ENCODE measurements at places on chromosomes 5 and 9.

DNA sequence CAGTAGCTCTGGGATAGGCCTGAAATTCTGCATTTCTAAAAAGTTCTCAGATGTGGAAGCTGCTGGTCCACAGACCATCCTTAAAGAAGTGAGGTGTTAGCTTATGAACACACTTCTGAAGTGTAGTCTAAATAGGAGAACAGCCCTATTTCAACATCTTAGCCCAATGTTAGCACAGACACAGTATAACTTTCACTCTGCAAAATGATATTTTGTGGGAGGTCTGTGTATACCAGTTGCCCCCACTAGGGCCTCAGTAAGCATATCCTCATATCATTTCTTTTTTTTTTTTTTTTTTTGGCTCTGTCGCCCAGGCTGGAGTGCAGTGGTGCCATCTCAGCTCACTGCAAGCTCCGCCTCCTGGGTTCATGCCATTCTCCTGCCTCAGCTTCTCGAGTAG lies 7.5 kb upstream of the HABP4 start:
- no peak overlapping the region for H3K4me3 ChIP-seq
- no peak for DNase-seq
- no peak overlapping the region for H3K27ac ChIP-seq

DNA sequence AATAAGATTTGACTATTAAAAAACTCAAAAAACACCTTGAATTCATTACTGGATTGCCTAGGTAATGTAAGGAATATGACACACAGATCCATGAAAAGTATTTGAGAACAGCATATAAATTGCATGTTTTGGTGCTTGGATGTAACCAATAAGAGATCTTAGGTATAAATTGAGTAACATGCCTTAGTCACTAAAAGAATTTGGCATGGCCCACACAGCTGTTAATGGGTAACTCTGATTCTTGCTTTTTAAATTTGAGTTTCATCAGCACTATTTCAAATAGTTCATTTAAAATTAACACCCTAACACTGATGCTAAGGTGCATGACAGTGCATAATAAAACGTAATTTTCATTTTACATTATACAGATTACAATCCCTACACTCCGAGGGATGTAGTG lies 779.3 kb upstream of the WWC1 start:
- H3K27ac ChIP-seq = no peak overlapping the region
- DNase-seq = no peak
- H3K36me3 ChIP-seq = no peaks in the 10 kb centered on the region
- H3K27me3 ChIP-seq = no peaks in the 10 kb centered on the region

- no peaks in the 10 kb centered on the region for H3K36me3 ChIP-seq
- DNase-seq = no peak
- H3K27me3 ChIP-seq = no peaks in the 10 kb centered on the region
- H3K4me3 ChIP-seq = no peak overlapping the region
- H3K27ac ChIP-seq = no peak overlapping the region
- H3K4me1 ChIP-seq = no peaks in the 10 kb centered on the region
These were observed 126.7 kb downstream of the SLC25A46 start for GRCh38 chr5:110865400-110866094.

GRCh38 chr5:110460837-110461236 lies 265.6 kb downstream of the TMEM232 start:
- H3K36me3 ChIP-seq = no peaks in the 10 kb centered on the region
- no peaks in the 10 kb centered on the region for H3K4me1 ChIP-seq
- no peak overlapping the region for H3K27ac ChIP-seq
- no peak overlapping the region for H3K4me3 ChIP-seq

DNA sequence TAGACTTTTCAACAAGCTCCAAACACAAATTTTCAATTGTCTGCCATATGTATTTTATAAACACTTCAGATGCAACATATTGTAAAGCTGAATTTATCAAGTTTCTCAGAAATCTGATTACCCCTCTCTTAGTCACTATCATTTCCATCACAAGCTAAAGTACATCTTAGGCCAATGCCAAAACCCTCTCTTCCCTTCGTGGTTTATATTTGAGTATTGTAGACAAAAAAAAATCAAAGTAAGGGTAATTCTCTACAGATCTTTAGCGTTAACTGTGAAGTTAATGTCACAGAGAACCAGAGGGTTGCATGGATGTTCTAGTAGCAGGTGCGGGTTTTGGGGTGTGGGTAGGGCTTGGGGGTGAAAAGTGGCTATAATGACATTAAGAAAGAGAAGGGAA lies 387.7 kb upstream of the PTGER4 start:
- DNase-seq = no peak
- no peak overlapping the region for H3K27ac ChIP-seq
- H3K36me3 ChIP-seq = no peaks in the 10 kb centered on the region
- H3K4me1 ChIP-seq = no peaks in the 10 kb centered on the region

- no peak for DNase-seq
- H3K27me3 ChIP-seq = no peaks in the 10 kb centered on the region
These were observed 3.0 kb downstream of the FAM78A start for GRCh38 chr9:131273146-131273855.

DNA sequence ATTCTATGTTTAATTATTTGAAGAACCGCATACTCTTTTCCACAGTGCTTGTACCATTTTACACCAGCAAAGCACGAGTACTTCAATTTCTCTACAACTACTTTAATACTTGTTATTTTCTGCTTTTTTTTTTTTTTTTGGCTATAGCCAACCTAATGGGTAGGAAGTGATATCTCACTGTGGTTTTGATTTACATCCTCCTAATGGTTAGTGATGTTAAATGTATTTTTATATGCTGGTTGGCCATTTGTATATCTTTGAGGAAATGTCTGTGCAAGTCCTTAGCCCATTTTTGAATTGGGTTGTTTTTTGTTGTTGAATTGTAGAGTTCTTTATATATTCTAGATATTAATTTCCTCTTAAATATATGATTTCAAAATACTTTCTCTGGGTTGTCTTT lies 22.6 kb downstream of the OGN start:
- H3K27ac ChIP-seq = no peak overlapping the region
- no peak for DNase-seq
- no peaks in the 10 kb centered on the region for H3K27me3 ChIP-seq
- no peaks in the 10 kb centered on the region for H3K4me1 ChIP-seq

DNA sequence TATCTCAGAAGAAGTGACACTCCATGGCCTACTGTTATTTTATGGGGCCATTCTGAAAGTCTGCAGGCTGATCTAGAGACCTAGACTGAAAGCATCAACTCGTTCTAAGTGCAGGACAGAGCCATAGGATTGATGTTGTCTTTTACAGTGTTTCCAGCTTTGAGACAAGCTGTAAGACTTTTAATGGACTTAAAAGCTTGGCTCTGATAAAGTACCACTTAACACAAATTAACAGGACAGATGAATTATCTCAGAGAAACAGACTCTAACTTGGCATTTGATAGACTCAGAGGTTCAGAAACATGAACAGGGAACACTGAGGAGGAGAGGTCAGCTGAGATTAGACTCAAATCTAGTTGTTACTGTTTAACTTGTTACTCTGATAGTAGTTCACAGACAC lies 203.2 kb downstream of the TLR4 start:
- H3K4me3 ChIP-seq = no peak overlapping the region
- no peaks in the 10 kb centered on the region for H3K4me1 ChIP-seq
- no peaks in the 10 kb centered on the region for H3K27me3 ChIP-seq
- no peak for DNase-seq
- no peaks in the 10 kb centered on the region for H3K36me3 ChIP-seq

DNA sequence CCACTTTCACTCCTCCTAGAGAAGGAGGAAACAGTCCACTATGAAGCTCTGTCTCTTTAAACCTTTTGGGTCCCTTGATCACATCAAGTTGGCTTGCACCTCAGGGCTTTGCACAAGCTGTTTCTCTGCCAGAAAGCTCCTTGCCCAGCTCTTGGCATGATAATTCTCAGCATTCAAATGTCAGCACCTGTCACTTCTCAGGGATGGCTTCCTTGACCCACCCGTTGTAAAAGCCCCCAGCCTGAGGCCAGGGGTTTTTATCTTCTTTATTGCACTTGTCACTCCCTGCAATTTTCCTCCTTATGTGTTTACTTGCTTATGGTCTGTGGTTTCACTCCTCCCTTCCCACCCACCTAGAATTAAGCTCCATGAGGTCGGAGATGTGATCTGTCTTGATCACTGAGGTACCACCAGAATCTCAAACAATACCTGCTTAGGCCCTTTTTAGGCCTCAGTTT lies 200.7 kb upstream of the TBC1D2 start:
- H3K36me3 ChIP-seq = no peaks in the 10 kb centered on the region
- no peak for DNase-seq
- H3K4me3 ChIP-seq = no peak overlapping the region
- no peaks in the 10 kb centered on the region for H3K27me3 ChIP-seq
- H3K27ac ChIP-seq = no peak overlapping the region

DNA sequence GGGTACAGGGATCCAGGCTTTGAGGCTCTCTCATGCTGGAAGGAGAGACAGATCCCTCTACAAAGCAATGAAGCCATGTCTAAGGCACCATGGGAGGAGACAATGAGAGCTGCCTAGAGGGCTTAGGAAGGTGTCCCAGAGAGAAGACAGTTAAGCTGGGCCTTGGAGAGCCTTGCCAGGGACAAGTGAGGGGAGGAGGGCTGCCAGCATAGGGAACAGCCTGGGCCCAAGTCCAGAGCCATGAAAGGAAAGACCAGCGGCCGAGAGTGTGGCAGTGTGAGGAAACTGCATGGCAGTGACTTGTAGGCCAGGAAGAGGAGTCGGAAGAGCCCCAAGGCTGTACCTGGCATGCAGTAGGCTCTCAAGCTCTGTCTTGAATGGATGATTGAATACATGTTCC lies 88.5 kb downstream of the PSD2 start:
- H3K4me1 ChIP-seq = no peaks in the 10 kb centered on the region
- DNase-seq = no peak
- no peaks in the 10 kb centered on the region for H3K27me3 ChIP-seq
- H3K4me3 ChIP-seq = no peak overlapping the region
- H3K36me3 ChIP-seq = no peaks in the 10 kb centered on the region

GRCh38 chr9:80078826-80079225 lies 507.1 kb downstream of the TLE4 start:
- H3K4me1 ChIP-seq = peaks cover 6% of the 10 kb centered on the region
- H3K27me3 ChIP-seq = no peaks in the 10 kb centered on the region
- no peak overlapping the region for H3K27ac ChIP-seq

GRCh38 chr9:121071756-121072421 lies 2.9 kb upstream of the CNTRL start:
- peaks cover 3% of the 10 kb centered on the region for H3K36me3 ChIP-seq
- H3K4me3 ChIP-seq = peak overlapping the region; percentile 38
- no peaks in the 10 kb centered on the region for H3K27me3 ChIP-seq
- H3K27ac ChIP-seq = peak overlapping the region; percentile 95
- no peak for DNase-seq
- H3K4me1 ChIP-seq = peaks cover 30% of the 10 kb centered on the region

- no peaks in the 10 kb centered on the region for H3K27me3 ChIP-seq
- DNase-seq = no peak
- no peak overlapping the region for H3K27ac ChIP-seq
- no peaks in the 10 kb centered on the region for H3K36me3 ChIP-seq
- H3K4me3 ChIP-seq = no peak overlapping the region
These were observed 541.7 kb downstream of the MTRR start for GRCh38 chr5:8410618-8411017.

- H3K27ac ChIP-seq = no peak overlapping the region
- no peak overlapping the region for H3K4me3 ChIP-seq
- no peaks in the 10 kb centered on the region for H3K4me1 ChIP-seq
- no peaks in the 10 kb centered on the region for H3K36me3 ChIP-seq
These were observed 43.2 kb downstream of the ESM1 start for GRCh38 chr5:54942064-54942778.

DNA sequence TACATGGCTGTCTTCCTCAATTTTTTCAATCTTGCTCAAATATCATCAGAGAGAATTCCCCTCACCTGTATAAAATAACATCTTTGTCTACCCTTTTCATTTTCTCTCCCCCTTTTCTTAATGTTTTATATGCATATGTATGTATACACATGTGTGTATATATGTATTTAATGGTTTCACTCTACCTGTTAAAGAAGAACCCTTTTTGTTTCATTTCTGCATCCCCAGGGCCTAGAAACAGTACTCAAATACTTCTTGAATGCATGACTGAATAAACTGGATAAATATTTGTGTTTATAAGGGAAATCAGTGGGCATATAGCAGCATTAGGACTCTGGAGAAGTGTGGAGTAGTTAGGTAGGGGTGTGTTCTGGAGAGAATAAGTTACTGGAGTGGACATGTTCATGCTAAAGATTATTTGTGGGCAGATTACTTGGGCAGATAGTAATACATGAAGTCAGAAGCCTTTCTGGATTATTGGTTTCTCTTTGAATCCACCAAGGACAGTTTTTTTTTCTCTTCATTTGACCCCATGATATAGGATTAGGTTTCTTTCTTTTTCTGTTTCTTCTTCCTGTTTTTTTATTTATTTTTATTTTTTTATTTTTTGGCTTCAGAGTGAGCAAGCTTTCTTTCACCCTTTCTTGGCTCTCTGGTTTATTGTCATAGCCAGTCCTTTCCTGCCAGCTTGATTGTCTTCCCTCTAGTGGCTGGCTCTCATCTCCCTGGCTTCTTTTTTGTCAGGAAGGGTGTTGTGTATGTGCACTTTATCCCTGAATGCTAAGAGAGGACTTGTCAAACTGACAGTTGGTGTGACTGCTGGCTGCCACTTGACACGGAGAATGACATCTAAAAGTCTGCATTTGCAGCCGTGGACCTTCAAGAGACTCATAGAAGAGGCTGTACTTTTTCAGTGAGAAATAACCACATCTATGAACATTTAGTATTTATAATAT lies 89.3 kb downstream of the ZCCHC7 start:
- H3K36me3 ChIP-seq = no peaks in the 10 kb centered on the region
- no peaks in the 10 kb centered on the region for H3K27me3 ChIP-seq
- H3K27ac ChIP-seq = no peak overlapping the region
- H3K4me1 ChIP-seq = no peaks in the 10 kb centered on the region

- no peak for DNase-seq
- H3K27ac ChIP-seq = no peak overlapping the region
- H3K36me3 ChIP-seq = peaks cover 15% of the 10 kb centered on the region
- peaks cover 6% of the 10 kb centered on the region for H3K4me1 ChIP-seq
These were observed 21.1 kb downstream of the FAM219A start for GRCh38 chr9:34437006-34437925.

DNA sequence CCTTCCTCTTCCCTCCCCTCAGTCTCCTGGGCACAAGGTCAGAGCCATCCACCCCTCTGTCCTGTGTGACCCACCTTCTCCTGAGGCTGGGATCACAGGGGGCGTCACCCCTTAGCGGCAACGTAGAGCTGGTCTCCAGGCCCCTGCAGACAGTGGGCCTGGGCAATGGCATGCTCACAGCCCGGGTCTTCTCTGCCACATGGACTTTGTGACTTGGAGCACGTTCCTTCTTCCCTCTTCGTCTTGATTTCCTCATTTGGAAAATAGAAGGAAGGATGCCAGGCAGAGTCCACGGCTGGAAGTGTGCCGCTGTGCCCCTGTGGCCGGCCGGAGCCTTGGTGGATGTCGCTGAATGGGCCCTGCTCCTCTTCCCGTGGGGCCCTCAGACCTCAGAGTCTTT lies 10.0 kb downstream of the RXRA start:
- peak overlapping the region; percentile 8 for H3K27ac ChIP-seq
- no peak for DNase-seq
- no peaks in the 10 kb centered on the region for H3K27me3 ChIP-seq
- H3K36me3 ChIP-seq = no peaks in the 10 kb centered on the region

Data from tibial artery (tissue), 4 donors.